ENCODE measurements at places on chromosomes 2 and 18. TPM values are rescaled to one million over a fixed set of nuclear protein-coding genes. Genes with fewer than 3 reads are reported as not detected.

- DNase-seq = no peak
These were observed 358.4 kb downstream of the CCDC85A start for GRCh38 chr2:56542213-56542612.

GRCh38 chr2:60530660-60531281 is 22.7 kb downstream of the BCL11A start:
- peak; percentile 88 for DNase-seq

DNA sequence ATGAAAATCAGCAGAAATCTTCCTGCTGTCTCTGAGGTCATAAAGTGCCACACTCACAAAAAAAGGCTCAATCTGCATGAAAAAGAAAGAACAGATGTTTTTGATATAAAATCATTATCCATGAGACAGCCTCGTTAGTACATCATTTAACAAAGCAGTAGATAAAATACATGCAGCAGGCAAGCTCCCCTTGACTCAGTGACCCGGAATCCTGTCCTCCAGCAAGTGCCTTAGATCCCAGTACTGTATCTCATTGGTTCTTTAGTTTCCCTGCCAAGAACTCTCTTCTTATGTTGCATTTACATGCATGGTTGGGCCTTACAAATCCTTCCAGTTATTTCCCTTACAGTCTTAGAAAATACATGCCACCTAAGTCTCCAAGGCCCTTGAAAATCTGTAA is 148.9 kb upstream of the CCDC195 start:
- no peak for DNase-seq

DNA sequence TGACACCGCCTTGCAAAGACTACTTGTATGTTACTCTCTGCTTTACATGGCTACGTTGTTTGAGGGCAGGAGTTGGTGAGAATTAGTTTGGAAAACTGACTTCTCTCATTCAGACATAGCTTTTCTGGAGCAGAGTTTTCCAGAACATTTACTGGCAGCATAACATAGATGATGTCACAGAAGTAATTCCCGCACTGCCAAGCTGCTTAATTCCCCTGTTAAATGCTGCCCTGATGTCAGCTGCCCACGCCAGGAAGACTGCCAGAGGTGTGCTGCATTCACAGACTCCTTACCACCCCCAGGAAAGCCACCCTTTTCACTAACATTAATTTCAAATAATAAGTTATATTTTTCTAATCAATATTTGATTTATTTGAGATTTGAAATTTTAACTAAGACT is 24.7 kb upstream of the PTPN2 start:
- DNase-seq = no peak

GRCh38 chr2:24432121-24432520 is 58.9 kb upstream of the NCOA1 start:
- DNase-seq = no peak

DNA sequence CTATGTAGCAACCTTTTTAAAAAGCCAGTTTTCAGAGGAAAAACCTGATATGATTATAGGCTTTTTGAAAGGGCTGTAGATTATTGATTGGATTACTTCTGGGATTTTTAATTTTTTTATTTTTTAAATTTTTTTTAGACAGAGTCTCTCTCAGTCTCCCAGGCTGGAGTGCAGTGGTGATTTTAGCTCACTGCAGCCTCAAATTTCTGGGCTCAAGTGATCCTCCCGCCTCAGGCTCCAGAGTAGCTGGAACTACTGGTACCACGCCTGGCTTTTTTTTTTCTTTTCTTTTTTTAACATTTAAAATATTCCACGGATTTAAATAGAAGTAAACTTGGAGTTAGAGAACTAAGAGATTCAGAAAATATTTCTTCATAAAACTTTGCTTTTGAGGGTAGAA is 1.2 kb downstream of the MRPL19 start:
- no peak for DNase-seq

DNA sequence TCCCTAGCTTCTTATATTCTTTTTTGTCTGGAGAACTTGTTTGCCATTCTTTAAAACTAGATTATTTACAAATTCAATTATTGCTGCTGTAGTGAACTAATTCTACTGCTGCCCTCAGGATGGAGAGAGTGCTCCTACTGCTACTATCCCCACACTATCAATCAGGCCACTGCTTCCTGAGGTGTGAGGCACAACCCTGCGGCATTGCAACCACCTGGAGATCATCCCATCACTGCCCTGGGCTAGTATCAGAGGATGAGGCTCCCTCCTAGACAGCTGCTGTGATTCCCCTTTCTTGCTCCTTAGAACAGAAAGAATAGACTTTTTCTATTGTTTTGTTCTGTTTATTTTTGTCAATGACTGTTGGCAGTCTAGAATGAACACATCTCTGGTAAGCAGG is 146.6 kb downstream of the CDH19 start:
- DNase-seq = no peak

DNA sequence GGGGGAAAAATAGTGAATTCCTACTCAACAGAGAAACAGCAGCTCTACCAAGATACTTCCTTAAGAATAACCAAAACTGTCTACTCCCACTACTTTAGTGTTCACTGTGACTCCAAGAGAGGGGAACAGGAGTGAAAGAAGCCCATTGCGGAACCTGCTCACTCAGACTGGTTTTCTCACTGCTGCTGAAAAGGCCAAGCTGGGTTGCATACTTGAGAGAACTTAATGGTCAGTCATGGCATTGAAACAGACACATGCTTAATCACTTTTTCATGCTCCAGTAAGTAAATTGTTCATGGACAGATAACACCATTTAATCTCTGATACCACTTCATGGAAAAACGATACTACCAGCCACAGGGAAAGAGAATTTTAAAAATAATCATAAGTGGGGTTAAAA is 35.7 kb upstream of the SLC8A1 start:
- DNase-seq = peak; percentile 33

Gene LIMS3
- 1.5 TPM for polyA plus RNA-seq

Gene ABCG5
- polyA plus RNA-seq = not detected

Gene TGFA
- polyA plus RNA-seq = 8.3 TPM

Gene TSPYL6
- polyA plus RNA-seq = not detected

Gene HSBP1L1
- polyA plus RNA-seq = 43.6 TPM

All from kidney (tissue), 22 donors.